NCI-H2029 treated with DMSO at 0.1 percent for 48 hours (cell line): ENCODE measurements at places on chromosomes 11 and 22.

DNA sequence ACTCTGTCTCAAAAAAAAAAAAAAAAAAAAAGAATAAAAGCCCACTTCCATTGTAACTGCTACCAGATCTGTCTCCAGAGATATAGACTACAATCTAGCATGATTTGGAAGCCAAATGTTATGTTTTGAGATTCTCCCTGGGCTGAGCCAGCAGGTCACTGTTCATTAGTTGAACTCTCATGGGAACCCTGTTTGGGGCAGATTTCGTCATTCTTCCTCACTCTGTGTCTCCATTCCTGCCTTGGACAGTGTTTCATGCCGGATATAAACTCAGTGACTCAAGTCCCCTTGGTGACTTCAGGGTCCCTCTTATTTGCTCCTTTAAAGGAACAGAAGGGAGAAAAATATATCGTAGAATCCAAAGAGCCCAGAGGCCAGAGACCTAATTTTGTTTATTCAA lies 378.1 kb downstream of the LARGE1 start:
- DNase-seq = no peak

DNA sequence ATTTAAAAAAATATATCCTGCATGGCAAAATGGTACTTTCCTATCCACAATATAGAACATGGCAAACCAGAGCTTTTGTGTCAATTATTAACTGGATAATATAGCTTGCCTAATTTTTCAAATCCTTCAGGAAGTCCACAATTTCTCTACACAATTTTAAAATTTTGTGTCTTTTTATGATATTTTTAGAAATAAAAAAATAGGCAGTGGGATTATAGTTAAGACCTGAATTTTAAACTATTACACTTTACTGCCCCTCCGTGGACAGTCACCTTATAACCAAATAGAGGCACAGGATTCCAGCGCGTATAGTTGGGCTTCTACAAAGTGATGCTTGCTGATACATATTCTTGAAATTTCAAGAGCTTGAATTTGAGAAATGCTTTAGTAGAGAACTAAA lies 2.1 kb upstream of the DMC1 start:
- no peak for DNase-seq

DNA sequence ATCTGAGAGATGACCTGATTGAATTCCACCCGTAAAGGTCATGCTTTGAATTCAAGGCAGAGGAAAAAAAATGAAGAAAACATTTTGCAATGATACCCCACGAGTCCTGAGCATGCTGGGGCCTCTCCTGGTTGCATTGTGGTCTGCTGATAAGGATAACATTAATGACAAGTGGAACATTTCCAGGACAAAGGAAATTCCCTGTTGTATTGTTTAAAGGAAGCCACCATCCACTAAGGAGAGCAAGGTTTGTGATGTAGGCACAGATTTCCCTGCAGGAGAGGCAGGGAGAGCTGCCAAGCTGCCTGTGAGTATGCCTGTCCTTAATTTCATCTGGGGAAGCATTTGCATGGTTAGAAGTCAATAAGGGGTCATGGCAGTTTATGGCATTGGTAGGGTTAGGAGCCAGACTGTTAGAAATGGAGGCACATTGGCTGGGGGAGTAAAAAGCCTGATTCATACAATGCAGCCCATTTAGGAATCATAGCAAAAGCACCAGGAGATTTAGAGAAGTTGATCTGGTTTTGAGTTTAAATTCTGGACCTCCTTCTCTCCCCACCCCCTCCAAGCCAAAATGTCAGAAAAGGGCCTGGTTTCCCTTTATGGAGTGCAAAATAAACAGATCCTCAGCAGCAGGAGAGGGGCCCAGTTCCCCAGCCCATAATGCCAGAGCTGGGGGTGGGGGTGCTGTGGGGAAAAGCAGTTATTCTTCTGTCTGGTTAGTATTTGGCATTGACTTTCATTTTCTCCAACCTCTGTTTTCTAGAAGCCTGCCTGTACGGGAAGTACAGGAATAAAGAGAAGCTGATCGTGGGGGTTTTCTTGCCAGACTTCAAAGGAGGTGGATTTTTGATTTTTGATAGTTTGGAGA lies 22.1 kb downstream of the FLI1 start:
- peak; percentile 16 for DNase-seq

- DNase-seq = no peak
Measured at GRCh38 chr22:37491559-37492427, 5.6 kb upstream of the MFNG start.

DNA sequence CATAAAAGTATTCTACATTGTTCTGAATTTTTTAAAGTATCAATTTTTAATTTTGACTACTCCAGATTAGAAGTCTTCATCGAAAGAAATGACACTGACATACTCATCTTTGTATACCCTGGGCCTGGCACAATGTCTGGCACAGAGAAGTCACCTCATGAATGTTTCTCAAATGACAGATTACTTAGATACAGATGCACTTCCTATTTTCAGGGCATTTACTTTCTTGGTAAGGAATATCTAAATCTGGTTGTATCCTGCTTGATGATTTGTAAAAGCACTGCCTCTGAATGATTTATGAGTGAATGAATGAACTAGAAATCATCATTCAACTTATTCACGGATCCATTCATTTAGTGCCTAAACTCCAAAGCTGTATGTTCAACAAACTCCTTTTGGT lies 1784.7 kb downstream of the LRRC4C start:
- DNase-seq = no peak

DNA sequence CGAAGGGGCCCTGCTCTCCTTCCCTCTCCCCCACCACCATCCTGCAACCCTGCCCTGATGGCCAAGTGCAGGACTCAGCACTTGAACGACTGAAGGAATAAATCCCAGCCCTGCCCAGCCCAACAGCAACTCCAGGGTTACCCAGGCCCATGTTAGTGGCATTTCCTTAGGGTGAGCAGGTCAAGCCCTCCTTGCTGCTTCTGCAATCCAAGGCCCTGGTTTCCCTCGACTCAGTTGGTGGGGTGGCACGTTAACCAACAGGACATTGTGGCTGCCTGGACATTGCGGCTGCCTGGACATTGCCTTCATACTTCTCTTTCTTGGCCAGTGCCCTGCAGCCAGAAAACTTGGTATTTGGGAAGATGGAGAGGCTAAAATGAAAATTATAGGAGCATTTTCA lies 141.4 kb downstream of the TRIM29 start:
- no peak for DNase-seq

GRCh38 chr22:38441620-38442287 lies 13.2 kb downstream of the KCNJ4 start:
- no peak for DNase-seq

DNA sequence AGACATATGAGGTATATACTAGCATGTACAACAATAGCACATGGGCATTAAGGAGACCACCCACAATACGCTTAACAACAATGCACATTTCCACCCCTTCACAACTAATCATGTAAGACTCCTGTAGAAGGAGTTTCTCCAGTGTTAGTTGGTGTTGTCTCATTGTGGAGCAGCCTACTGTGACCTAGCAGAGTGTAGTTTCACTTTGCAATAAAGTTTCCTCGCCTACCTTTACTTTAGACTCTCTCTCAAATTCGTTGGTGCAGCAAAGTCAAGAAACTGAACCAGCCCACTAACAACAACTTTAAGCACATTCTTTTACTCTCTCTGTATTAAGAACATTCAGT lies 863.6 kb downstream of the FAM181B start:
- no peak for DNase-seq

GRCh38 chr11:78654071-78654470 lies 79.4 kb upstream of the NARS2 start:
- DNase-seq = no peak

DNA sequence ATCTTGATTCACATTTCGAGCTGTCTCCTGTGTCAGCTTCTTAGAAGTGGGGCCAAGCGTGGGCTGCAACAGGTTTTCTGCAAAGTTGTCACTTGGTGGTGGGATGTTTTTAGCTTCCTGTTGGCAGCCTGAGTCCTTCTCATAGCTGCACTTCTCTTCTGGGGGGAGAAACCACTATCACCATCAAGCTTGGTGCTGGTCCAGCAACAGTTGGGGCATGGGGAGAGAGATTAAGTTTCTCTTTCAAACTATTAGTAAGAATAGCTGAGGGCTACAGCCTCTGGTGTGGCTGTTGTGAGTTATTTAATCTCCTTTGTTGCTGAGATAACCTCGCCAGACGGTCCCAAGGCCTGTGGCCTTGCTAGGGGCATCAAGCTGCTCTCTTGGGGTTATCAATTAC lies 123.3 kb upstream of the CRYBB3 start:
- no peak for DNase-seq

- peak; percentile 90 for DNase-seq
Measured at GRCh38 chr11:112881461-112881860, 79.8 kb upstream of the NCAM1 start.

GRCh38 chr22:30829901-30830550 lies 135.4 kb downstream of the OSBP2 start:
- DNase-seq = no peak

- peak; percentile 80 for DNase-seq
Measured at GRCh38 chr11:100942016-100942415, 187.6 kb downstream of the PGR start.

DNA sequence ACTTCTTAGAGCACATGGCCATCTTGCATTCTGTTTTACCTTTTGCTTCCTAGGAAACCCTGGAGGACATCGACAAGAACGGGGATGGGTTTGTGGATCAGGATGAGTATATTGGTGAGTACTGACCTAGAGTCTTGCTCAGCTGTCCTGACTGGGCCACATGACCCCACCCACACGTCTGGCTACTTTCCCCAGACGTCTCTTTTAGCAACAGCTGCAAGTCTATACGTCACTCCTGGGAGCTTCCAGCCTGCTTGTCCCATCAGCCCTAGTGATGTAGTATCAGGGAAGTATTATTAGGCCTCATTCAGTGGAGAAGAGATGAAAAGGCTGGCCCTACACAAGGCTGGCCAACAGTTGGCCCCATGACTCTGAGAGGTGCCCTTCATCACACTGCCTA lies 9.6 kb downstream of the RCN1 start:
- no peak for DNase-seq

DNA sequence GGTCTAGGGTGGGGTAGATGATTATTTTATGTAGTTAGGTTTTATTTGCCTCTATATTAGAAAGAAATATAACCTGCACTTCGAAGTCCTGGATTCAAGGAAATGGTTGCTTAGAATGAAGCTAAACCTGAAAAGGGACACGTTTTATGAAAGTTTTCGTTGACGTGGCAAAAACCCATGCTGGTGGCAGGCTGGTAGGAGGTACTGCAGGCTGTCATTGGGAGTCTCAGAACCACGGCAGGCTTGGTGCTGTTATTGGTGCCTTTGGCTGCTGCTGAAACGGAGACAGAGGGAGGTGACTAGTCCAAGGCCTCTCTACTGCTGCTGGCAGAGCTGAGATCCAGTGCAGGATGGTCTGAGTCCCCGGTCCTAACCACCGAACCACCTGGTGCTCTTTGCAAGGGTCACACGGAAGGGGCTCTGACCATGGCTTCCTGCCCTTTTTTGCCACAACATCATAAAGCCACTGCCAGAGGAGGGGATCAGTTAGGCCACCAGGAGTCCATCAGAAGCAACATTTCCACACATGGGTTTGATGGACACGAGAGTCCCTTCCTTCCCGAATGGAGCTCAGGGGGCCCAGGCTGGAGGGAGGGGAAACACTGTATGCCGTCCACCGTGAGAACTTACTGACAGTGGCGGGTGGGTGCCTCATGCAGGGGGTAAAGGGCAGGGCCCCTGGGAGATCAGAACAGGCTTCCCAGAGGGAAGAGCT lies 13.4 kb downstream of the CSF2RB start:
- no peak for DNase-seq

DNA sequence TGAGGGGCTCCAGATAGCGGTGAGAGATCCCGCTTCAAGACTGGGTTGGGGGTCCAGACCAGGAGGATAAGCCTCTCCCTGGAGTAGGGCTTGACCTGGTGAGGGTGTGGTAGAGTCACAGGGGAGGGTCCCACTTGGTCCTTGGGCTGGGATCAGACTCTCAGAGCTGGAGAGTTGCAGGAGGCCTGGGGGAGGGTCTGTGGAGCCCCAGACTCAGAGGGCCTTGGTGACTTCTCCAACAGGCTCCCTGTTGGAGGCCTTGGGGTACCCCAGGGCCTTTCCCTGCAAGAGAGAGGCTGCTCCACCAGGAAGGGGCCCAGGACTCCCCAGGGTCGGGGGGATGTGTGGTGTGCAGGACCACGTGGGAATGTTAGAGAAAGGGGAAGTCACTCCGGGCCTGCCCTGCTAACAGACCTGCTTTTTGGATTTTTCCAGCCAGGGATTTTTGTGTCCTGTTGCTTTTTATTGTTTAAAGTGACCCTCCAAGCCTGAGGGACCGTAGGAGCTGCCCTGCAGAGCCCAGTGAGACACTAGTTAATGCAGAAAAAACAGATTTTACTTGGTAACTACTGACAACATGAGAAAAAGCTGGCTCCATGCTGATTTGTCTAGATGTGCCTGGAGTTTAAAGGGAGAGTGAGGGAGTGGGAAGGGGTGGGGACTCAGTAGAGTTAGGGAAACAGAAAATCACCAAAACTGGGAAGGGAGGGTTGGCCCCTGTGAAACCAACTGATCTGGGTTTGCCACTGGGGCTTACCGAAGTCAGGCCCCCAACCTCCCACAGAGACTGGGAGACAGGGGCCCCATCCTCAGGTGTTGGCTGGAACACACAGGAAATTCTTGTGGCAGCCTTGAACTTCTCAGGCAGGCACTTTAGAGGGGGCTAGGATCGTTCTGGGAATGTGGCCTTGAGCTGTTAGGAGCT lies 801 bp upstream of the TXNRD2 start:
- DNase-seq = no peak

DNA sequence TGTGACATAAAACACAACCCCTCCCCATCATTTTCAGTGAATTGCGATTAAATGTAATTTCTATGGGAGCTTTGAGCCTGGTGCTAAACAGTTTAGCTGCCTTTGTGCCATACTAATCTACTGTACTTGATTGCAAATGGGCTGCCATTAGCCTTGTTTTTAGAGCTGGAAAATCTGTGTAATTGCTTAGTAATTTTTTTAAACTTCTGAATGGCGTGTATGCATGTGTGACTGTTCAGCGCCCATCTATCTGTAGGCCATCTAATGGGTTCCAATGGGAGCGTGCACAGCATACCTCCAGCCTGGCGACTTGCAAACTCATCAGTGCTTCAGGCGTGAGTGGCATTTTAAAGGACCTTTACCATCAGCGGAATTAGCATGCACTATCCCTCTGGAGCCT lies 142.7 kb upstream of the KIRREL3 start:
- DNase-seq = no peak

DNA sequence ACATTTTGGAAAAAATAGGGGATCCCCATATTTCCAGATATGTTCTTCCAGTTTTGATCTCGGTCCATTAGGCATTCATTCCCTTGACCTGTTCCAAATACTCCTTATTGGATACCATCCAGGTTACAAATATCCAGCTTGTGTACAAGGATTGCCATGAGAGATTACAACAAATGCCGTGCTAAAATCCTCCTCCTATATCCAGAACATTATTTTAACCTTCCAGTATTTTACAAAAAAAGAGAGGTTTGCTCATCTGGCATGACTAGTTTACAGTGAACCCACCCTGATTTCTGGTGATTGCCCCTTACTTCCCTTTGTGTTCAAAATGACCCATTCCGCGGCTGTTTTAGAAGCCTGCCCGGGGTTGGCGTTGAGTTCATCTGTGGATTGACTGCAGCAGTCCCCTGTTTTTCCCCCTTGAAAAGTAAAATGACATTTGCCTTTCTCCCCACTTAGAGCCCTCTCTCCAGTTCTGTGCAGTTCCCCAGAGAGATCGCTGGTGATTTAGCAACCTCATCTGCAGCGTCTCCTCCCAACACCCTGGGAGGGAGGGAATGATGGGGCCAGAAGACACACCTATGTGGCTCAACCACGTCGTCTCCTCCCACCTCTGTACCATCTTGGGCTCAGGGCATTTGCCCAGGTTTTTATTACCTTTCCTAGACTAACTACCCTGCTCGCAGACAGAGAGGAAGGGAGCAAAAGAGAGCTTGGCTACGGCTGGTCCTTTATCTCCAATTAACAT lies 73.6 kb downstream of the DSCAML1 start:
- no peak for DNase-seq
